MM.1S (cell line): ENCODE measurements at places on chromosomes 7 and 10.

GRCh38 chr7:105210721-105211205, 178.0 kb downstream of the SRPK2 start:
- peak; percentile 72 for DNase-seq

DNA sequence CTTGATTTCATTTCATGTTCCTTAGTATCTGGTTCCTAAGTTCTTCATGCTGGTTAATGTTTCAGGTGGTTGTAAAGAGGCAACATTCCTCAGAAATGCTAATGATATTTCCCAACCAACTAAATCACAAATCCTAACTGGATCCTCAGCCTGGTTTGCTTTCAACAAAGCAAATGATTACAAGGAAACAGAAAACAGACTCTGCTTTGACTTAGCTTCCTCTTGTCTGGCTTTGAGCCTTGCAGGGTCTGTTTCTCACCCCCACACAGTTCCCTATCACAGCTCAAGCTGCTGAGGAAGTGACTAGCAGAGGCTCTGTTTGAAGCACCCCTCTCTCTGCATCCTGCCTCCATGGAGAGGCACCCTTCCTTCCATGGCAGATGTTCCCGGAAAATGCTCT, 130.2 kb upstream of the CTTNBP2 start:
- no peak for DNase-seq

GRCh38 chr7:32145911-32146310, 75.7 kb upstream of the PDE1C start:
- DNase-seq = no peak

DNA sequence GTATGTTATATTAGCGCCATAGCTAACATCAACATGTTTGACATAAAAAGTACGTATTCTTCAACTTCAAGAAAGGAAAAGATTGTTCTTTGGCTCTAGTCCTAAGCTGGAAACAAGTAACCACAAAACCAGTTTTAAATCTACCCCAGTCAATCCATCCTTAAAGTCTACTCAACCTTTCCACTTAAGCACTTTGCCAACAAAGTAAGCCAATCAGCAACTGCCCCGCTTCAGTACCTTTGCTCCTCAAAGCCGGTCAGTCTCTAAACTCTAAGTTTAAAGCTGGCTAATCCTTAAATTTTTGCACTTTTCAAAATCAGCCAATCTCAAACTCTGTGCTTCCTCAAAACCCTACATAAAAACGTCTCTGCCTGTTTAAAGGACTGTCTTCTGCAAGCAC, 8.1 kb downstream of the ZNF438 start:
- DNase-seq = no peak

GRCh38 chr7:76095908-76096307, 48.0 kb downstream of the MDH2 start:
- no peak for DNase-seq

- no peak for DNase-seq
Observed at GRCh38 chr10:4590807-4591206, 235.2 kb upstream of the AKR1E2 start.

- DNase-seq = no peak
Observed at GRCh38 chr10:103155471-103156085, 37.5 kb downstream of the NT5C2 start.

DNA sequence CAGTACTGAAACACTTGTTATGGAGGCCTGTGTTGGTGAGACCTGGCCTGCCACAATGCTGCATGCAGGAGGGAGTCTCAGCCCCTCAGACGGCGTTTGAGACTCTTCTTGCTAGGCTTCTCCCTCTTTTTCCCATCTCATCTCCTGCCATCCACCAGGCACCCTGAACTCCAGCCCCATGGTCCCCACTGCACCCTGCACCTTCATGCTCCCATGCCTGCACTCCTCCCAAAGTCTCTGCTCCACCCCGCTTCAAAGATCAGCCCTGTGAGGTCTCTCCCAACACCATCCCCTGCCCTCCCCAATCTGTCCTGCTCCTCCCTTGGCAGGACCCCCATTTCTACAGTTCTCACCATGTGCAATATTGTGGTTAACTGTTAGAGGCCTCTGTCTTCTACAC, 61.7 kb downstream of the VOPP1 start:
- DNase-seq = no peak
